ENCODE measurements at places on chromosomes 4 and X.
A peak's percentile ranks its signal among the peaks of the same experiment; 100 is the strongest.

DNA sequence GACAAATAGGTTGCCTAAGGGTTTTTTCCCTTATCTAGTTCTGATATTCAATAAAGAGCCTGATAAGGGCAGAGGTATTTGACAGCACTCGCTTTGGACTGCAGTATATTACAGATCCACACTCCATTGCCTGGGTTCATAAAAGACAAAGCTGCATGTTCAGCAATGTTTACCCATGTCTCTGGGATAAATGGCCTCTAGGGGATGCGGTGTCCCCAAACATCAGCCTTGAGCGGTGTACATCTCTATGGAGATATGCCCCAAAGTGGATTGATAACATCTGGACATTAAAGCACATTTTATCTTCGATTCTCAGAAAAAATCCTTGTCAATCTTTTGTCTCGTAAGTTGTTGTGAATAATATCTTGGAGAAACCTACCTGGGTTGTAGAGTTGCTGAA is 660.8 kb upstream of the AADAT start:
- DNase-seq, result no peak

GRCh38 chr4:122500852-122501501 is 44.5 kb upstream of the IL2 start:
- DNase-seq, result peak; percentile 30

- DNase-seq, result no peak
Observed at GRCh38 chrX:135383249-135383648, 38.5 kb upstream of the SMIM10L2A start.

GRCh38 chr4:142909908-142910307 is 63.8 kb upstream of the INPP4B start:
- no peak for DNase-seq

DNA sequence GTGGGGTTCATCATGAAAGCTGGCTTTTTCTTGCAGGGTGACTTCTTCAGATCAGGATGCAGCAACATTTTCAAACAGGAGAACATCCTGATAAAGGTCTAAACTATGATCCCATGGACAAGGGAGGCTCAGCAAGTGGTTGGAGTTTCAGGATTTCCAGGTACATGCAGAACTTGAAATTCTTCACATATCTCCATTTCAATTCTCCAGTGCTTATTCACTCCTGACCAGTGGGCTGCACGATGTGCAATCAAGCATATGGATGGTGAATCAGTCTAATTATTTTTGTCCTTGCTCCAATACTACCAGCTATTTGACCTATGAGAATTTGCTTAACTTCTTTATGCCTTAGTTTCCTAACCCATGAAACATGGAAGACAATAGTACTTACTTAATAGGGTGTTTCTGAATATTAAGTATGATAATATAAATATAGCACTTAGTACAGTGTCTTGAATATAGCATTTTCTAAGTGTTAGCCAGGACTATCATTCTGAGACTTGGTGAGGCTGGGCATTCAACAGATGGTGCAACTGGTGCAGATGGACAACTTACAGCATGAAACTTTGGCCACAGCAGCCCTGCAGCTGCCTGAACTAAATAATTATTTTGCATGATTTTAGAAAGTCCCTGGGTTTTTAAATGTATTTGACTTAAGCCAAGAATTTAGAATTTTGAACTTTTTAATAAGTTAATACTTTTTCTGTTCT is 92.4 kb downstream of the HPGD start:
- no peak for DNase-seq

GRCh38 chr4:7410446-7410845 is 24.3 kb downstream of the PSAPL1 start:
- no peak for DNase-seq

GRCh38 chr4:150972592-150972991 is 42.5 kb downstream of the LRBA start:
- DNase-seq, result no peak

GRCh38 chr4:85482010-85482738 is 7.2 kb downstream of the ARHGAP24 start:
- DNase-seq, result no peak

- DNase-seq, result no peak
Observed at GRCh38 chr4:41446391-41446790, 91.6 kb upstream of the LIMCH1 start.

DNA sequence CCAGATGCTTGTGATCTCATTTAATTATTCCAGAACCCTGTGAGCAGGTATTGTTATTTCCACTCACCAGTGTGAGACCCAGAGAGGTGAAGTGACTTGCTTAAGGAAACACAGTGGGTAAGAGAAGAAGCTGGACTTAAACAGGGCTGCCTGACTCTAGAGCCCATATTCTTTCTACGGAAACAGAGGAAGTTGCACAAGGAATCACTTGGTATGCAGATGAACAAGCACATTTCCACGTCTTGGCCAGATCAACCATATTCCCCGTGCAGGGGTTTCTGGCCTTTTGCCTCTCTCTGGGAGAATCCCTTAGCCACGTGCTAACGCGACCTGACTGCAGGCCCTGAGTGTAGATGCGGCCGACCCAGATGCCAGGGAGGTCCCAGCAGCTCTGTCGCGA is 195.5 kb upstream of the ATP6AP2 start:
- DNase-seq, result no peak

DNA sequence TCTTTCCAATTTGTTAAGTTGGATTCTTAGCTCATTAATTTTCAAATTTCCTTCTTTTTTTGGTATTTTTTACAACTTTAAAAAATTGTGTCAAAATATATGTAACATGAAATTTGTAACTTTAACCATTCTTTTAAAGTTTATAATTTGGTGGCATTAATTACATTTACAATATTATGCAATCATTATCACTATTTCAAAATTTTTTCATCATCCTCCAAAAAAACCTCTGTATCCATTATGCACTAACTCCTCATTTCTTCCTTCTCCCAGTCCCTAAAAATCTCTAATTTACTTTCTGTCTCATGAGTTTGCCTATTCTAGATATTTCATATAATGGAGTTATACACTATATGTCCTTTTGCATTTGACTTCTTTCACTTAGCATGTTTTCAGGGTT is 4.7 kb upstream of the FAM47E start:
- DNase-seq, result no peak

GRCh38 chr4:82642331-82642730 is 80.5 kb upstream of the TMEM150C start:
- DNase-seq, result no peak

- no peak for DNase-seq
Observed at GRCh38 chr4:101987623-101988243, 197.2 kb downstream of the BANK1 start.
